ENCODE measurements at places on chromosomes 11 and 22.

DNA sequence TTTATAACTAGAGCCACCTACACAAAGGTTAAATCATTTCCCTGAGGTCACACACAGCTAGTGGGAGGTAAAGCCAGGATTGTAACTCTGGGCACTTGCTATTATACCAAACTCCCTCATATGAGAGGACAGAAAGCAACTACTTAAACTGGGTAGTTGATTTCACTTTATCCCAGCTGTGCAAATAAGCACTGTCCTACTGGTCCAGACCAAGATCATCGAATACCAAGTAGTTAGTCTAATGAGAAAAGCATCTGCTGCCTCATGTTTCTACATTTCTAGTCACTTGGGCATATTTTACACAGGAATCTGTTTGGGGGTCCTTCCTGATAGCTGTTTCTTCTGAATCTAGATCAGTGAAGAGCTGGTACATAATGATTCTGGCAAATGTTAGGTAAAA is 178.6 kb upstream of the NARS2 start:
- DNase-seq, result no peak

GRCh38 chr11:132095230-132096131 is 725.1 kb downstream of the NTM start:
- DNase-seq, result no peak

- no peak for DNase-seq
Observed at GRCh38 chr11:13503393-13503792, 7.6 kb upstream of the PTH start.

GRCh38 chr11:122633219-122633829 is 22.2 kb upstream of the UBASH3B start:
- DNase-seq, result peak; percentile 53

- DNase-seq, result no peak
Observed at GRCh38 chr11:1275021-1275420, 34.4 kb downstream of the TOLLIP start.

Data from CD4-positive, alpha-beta T cell treated with Interleukin-12 subunit alpha and Interleukin-12 subunit beta, for 1 hour (primary cell).